ENCODE measurements at places on chromosomes 1 and 21.

- no peak for DNase-seq
Measured at GRCh38 chr1:191256917-191257316, 779.3 kb upstream of the BRINP3 start.

- no peak for DNase-seq
Measured at GRCh38 chr1:43232074-43232473, 37.7 kb upstream of the TMEM125 start.

- no peak for DNase-seq
Measured at GRCh38 chr21:45698493-45699184, 55.1 kb downstream of the PCBP3 start.

DNA sequence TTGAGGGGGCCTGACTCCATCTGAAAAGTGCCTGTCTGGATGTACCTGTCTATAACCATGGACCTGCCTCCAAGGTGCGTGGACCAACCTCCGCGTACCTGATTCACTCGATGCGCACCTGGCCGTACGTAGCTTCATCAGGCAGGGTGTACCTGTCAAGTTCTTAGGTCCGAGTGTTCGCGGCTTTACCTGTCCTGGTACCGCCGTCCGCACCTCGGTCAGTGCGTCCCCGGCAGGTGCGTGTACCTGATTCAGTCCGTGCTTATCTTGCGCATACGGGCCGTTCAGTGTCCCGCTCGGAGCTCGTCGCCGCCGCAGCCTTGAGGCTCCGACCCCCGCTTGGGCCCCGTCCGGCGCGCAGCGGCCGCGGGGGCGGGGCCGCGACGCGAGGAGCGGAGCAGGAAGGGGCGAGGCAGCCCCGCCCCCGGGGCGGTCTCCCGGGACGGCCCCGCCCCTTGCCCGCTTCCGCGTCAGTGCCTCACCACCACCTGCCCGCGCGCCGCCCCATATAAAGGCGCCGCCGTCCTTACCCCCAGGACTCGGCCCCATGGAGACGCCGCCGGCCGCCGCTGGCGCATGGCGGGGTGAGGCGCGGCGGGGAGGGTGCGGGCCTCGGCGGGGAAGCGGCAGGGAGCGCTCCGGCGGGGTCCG is at the start of gene ZC3H12A:
Gene ZC3H12A (plus strand): TSS at position 535 of the 651 bp plus-strand sequence. CDS start 917 bp downstream, outside the sequence.
- peak; percentile 93 for DNase-seq
